Progenitor cell of endocrine pancreas (in vitro differentiated cells): ENCODE measurements at places on chromosomes 3 and 15.

- no peak for DNase-seq
Observed at GRCh38 chr15:29099131-29099880, 170.3 kb downstream of the NSMCE3 start.

GRCh38 chr15:78314181-78314581 lies 14.8 kb upstream of the SKIC8 start:
- no peak for DNase-seq

DNA sequence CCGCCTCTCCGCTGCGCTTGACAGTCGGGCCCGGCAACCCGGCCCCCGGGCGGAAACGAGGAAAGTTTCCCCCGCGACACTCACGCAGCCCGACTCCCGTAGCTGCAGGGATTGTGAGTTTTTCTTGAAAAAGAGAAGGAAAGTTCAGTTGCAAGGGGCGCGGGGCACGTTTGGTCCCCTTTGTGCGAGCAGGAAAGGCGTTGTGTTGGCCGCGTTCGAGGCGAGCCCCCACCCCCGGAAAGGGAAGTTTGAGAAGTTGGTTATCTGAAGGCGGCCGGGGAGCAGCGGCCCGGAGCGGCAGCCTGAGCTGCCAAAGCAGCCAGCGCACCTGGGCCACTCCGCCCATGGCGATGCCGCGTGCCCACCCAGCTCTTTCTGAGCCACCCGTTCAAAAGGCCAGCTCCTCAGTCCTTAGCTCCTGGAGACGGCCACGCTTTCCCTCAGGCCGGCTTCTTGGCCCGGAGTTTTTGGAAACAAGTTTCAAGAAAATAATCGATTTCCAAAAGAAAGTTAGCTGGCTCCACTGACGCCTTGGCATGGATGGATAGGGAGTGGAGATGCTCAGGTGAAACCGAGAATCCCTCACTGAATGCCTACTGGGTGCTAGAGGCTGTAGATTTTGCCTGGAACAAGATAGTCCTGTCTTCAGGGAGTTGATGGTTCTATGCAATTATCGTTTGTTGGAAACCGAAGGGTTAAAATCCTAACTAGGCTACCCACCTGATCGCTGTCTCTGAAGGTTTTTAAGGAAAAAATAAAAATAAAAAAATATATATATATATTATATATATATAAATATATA lies 832 bp downstream of the TGFBR2 start:
- peak; percentile 34 for DNase-seq

GRCh38 chr3:108441071-108441507 lies 69.3 kb downstream of the MYH15 start:
- no peak for DNase-seq

GRCh38 chr15:65377105-65377975 lies 462 bp downstream of the IGDCC3 start:
- peak; percentile 52 for DNase-seq

GRCh38 chr3:89360156-89360555 lies 252.7 kb downstream of the EPHA3 start:
- no peak for DNase-seq

DNA sequence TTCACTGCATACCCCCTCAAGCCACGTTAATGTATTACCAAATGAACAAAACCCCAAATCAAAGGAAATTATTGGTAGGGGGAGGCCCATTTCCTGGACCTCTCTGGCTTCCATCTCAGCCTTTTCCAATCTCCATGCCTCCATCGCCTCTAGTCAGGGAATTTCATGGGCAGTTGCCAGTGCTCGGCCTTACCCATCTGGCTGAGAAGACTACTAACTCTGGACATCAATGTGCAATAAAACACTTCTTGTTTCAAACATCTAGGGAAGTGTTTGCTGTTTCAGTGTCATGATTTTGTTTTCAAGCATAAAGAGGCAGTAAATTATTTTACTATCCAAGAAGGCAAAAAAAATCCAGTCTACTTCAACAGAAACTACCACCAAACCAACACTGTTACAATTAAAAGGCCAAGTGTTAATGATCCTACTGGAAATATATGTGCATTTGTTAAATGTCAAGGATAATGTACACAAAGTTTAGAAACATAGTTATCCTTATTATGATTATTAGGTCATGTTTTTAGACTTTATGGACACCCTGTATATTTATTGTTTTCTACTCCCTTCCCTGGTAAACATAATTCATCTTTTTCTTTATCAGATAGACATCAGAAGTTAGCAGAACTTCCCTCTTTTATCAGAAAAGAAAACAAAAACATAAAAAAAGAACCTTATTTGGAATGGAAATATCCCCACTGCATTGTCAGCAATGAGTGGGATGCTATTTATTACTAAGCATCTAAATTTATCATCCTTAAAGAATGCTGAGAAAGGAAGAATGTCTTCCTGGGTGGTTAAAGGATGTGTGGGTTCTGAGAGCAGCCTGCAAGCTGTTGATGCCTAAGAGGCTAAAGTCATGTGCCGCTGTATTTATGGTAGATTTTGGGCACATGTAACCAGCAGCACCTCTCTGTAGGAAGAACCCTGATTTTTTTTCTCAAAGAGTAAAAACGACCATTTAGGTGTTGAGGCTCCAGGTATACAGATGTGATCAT lies 15.2 kb downstream of the LDHAL6B start:
- no peak for DNase-seq

DNA sequence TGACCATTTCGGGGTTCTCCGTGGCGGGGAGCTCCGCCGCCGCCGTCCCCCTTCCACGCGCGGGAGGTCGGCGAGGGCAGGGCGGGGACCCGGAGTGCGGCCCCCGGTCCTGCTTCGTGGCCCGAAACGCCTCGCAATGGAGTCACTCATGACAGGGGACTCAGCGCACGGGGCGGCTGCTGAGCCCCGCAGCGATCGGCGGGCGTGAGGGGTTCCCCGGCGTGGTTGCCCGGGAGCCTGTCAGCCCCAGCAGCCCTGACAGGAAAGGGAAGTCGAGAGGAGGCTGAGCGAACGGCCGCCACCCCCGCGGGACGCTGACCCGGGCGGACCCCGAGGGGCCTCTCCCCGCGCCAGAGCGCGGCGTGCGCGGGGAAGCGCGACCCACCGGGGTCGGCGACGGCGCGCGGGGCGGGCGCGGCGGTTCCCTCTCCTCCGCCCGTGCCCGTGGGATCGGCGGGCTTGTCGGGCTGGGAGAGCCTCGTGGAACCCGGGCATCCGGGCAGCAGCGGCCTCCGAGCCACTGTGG lies 564 bp upstream of the PIGZ start:
- no peak for DNase-seq

DNA sequence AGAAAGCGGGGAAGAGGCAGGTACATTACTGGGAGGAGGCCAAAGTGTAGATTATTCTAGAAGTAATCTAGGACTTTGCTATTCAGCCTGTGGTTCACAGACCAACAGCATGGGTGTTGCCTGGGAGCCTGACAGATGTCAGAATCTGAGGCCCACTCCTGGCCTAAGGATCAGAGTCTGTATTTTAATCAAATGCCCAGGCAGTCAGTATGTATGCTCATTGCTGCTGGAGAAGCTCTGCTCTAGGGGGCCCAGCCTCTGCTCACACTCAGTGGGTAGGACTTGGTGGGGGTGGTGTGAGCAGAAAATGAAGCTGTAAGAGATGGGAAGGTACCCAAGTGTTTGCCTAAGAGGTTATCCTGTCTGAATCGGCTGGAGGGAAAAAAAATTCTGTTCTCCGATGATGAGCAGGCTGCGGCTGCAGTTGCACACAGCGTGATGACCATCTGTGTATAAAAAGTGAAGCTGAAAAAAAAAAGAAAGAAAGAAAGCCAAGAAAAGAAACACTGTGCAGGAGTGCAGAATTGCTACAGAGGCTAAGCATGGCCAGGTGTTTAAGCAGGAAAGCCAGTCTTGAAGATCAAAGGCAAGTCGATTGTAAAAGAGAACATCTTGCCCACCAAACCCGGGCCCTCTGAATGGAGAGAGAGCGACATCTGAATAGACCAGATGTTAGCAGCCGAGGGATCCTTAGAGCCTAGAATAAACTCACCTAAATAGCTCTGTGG lies 65.2 kb downstream of the EIF4E3 start:
- no peak for DNase-seq

DNA sequence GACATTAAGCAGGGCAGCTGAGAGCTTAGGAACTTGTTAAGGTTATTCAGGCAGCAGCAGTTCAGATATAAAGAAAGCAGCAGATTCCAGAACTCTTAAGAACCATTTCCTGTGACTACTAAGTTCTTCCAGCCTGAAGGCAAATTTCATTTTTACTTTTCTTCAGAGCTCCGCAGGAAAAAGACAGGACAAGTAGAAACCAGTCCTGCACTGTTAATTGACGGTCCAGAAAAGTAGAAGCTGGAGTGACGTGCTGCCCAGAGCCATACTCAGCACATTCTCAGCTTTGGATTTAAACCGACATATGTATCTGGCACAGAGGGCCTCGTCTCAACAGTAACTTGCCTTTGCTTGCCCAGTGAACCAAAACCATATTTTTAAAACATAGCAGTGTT lies 219.4 kb upstream of the STRIT1 start:
- no peak for DNase-seq

DNA sequence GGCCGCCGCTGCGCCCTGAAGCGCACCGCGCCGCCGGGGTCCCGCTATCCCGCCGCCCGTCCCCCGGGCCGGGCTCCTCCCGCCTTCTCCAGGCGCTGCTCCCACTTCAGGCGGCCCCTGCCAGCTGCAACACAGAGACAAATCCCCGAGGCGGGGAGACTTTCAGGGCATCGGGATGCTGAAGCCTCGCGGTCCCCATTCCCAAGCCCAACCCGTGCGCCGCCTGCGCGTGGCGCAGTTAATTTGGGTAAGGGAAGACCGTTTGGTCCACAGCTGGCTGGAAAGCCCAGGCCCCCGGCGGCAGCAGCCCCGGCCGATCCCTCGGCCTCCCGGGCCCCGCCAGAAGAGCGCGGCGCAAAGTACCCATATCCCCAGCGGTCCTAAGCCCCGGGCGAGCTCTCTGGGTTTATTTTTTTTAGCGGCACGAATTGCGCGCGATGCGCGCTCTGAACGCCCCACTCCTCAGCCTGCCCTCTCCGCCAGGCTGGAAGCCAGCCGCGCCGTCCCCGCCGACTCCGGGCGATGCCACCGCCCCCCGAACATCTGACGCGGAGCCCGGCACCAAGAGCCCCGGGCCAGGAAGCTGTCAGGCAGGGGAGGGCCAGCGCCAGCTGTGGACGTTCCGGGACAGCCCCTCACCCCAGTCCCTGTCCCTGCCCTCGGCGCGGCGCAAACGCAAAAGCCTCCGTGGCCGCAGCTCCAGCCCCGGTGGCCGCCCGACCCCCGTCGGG lies 517 bp downstream of the FBN1 start:
- peak; percentile 27 for DNase-seq

- no peak for DNase-seq
Observed at GRCh38 chr3:168531116-168531515, 435.4 kb upstream of the GOLIM4 start.

DNA sequence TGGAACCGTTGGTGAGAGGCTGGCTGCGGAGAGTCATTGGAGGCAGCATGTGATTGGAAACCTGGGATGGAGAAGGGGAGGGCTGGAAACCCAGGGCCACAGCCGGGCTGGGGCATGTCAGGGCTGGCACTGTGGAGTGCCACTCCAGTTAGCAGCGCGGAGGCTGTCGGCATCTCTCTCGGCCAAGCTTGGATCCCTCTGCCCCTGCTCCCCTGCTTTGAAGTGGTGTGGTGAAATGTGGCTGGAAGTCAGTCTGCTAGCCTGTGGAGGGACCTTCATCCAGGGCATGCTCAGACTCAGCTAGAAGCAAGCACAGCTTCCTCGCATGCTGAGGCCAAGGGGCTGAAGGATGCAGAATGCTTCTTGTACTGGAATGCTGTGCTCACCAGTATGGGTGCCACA lies 13.5 kb downstream of the SLCO3A1 start:
- no peak for DNase-seq

- no peak for DNase-seq
Observed at GRCh38 chr15:58475573-58476524, 44.1 kb downstream of the LIPC start.

DNA sequence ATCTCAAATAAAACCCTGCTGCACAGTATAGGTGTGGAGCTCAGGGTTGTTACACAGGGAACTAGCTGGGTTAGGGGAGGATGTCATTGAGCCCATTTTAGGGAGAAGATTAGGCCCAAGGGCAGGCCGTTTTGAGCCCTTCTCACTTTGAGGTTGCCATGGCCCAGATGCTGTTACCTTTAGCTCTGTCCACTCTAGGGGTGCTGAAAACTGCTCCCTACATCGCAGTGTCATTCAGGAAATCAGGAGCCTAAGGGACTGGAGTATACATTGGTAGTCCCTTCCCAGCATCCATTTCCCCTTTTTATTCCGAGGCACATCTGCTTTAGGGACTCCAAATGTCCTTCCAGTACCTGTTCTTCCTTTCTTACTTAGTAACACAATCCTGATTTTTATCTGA lies 79.0 kb upstream of the SELENOK start:
- peak; percentile 20 for DNase-seq

- no peak for DNase-seq
Observed at GRCh38 chr15:65550681-65551098, 20.4 kb downstream of the HACD3 start.

GRCh38 chr3:169337500-169338078 lies 325.9 kb downstream of the MECOM start:
- no peak for DNase-seq

DNA sequence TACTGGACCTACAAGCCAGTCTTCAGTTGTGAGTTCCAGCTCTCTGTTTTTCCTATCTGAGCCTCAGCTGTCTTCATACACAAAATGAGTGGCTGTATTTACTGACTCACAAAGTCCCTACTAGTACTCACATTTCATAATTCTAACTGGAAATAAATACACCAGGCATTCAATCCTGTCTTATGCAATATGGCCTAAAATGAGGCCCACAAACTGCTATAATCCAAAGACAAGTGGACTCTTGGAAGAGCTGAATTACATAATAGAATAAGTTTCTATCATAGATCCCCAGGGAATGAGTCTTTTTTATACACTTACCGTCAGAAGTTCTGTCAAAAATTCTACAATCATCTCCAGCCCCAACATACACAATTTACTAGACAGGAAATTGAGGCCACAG lies 211.9 kb downstream of the LRRN1 start:
- no peak for DNase-seq

- DNase-seq, result no peak
Observed at GRCh38 chr15:37701230-37701629, 233.2 kb upstream of the TMCO5A start.

GRCh38 chr3:58953288-58953687 lies 96.5 kb downstream of the CFAP20DC start:
- no peak for DNase-seq

DNA sequence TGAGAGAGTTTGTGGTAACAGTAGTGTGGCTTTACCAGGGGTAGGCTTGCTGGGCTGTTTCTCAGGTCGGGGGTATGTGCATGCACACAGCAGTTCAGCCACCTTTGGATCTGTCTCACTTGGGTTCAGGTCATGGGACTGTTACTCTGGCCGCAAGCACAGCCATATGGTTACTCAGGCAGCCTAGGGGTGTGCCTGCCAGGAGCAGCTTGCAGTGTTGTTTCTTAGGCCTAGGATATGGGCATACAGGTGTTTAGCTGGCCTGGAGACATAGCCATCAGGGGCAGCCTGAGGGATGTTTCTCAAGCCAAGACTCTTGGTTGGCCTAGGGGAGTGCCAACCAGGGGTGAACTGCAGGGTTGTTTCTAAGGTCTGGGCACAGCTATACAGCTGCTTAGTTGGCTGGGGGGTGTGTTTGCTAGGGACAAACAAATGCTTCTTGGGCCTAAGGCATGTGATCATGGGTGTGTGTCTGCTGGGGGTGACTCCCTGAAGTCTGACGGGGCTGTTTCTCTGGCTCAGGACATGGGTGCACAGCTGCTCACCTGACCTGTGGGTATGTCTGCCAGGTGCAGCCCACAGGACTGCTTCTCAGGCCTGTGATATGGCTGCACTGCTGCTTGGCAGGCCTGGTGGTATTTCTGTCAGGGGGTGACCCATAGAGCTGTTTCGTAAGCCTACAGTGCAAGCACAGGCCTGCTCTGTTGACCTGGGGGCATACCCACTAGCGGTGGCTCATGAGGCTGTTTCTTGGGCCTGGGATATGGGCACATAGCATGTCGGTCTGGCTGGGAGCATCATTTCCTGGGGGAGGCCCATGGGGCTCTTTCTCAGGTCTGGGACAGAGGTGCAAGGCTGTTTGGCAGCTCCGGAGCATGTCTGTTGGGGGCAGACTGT lies 168.0 kb upstream of the THRB start:
- DNase-seq, result no peak
